ENCODE measurements at places on chromosomes 7 and 10. TPM values are rescaled to one million over a fixed set of nuclear protein-coding genes. Genes with fewer than 3 reads are reported as not detected.

Gene SKIDA1
- total RNA-seq: 2.3 TPM

Gene PNLIP
- total RNA-seq: not detected

GRCh38 chr10:132861884-132862461 lies 76.0 kb upstream of the NKX6-2 start:
- H3K36me3 ChIP-seq: no peaks in the 10 kb centered on the region
- no peak for DNase-seq
- no peaks in the 10 kb centered on the region for H3K27me3 ChIP-seq
- no peak overlapping the region for H3K4me3 ChIP-seq

- H3K27me3 ChIP-seq: no peaks in the 10 kb centered on the region
- DNase-seq: no peak
- no peaks in the 10 kb centered on the region for H3K36me3 ChIP-seq
- H3K27ac ChIP-seq: no peak overlapping the region
Observed at GRCh38 chr10:25966844-25967243, 32.8 kb downstream of the MYO3A start.

GRCh38 chr7:135834266-135834665 lies 85.7 kb upstream of the FAM180A start:
- no peaks in the 10 kb centered on the region for H3K36me3 ChIP-seq
- H3K4me1 ChIP-seq: no peaks in the 10 kb centered on the region
- no peaks in the 10 kb centered on the region for H3K27me3 ChIP-seq
- no peak overlapping the region for H3K27ac ChIP-seq
- DNase-seq: no peak

GRCh38 chr10:103637011-103637410 lies 143.5 kb downstream of the NEURL1 start:
- peak overlapping the region; percentile 75 for H3K27ac ChIP-seq
- no peaks in the 10 kb centered on the region for H3K27me3 ChIP-seq
- H3K4me1 ChIP-seq: peaks cover 29% of the 10 kb centered on the region
- DNase-seq: no peak

GRCh38 chr7:134707663-134708378 lies 61.2 kb downstream of the BPGM start:
- H3K4me3 ChIP-seq: no peak overlapping the region
- no peaks in the 10 kb centered on the region for H3K36me3 ChIP-seq
- no peak overlapping the region for H3K27ac ChIP-seq
- no peak for DNase-seq

DNA sequence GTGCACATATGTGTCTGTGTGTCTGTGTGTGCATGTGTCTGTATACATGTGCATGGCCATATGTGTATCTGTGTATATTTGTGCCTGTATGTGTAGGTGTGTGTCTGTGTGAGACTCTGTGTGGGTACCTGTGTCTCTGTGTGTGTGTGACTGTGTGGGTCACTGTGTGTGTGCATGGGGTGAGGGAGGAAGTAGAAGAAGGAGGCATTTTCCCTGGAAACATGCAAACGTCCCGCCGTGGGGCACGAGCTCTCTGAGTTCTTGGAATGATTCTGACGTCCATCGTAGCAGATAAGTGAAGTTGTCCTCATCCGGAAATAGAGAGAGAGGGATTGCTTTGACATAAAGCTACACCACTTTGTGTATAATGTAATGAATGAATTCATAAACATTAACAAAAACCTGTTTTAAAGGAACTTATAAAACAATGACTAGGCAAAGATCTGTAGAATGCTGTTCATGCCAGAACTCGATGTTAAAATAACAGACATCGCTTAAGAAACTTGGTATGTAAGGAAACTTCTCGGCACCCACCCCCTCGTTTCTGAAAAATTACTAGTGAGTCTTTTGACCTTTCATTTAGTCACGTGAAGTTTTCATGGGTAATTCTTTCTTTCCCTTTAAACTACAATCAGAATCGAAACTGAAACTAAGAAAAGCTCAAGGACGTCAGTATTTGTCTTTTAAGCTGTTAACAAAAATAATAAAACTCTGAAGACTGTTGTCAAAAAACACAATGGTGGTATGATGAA lies 43.6 kb upstream of the KLF6 start:
- no peaks in the 10 kb centered on the region for H3K36me3 ChIP-seq
- DNase-seq: no peak
- no peaks in the 10 kb centered on the region for H3K27me3 ChIP-seq
- peaks cover 16% of the 10 kb centered on the region for H3K4me1 ChIP-seq
- H3K4me3 ChIP-seq: no peak overlapping the region
- H3K27ac ChIP-seq: no peak overlapping the region

DNA sequence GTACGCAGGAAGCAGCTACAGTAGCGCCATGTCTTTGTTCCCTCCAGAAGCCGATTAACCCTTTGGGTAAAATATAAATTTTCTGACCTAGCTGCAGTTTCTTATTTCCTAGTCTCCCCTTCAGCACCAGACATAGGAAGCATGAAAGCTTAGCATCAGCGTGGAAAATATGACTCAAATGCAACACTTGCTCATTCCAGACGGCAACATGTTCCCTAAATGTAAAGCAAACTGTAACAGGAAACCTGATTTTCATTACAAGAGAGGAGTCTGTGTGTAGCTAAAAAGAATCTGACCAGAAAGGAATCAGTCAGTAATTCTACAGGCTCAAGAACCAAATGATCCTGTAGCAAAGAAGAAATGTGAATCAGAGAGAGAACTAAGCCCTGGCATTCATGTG lies 219.2 kb downstream of the C7orf25 start:
- DNase-seq: no peak
- H3K27me3 ChIP-seq: peaks cover 6% of the 10 kb centered on the region
- H3K4me3 ChIP-seq: no peak overlapping the region
- H3K4me1 ChIP-seq: peaks cover 13% of the 10 kb centered on the region

GRCh38 chr7:79293655-79294142 lies 159.8 kb downstream of the MAGI2 start:
- no peaks in the 10 kb centered on the region for H3K4me1 ChIP-seq
- no peaks in the 10 kb centered on the region for H3K27me3 ChIP-seq
- no peak for DNase-seq
- H3K36me3 ChIP-seq: no peaks in the 10 kb centered on the region
- no peak overlapping the region for H3K27ac ChIP-seq
